WERI-Rb-1 (cell line): ENCODE measurements at places on chromosomes 5 and 9.

- no peak for DNase-seq
Measured at GRCh38 chr5:167993771-167994170, 297.7 kb upstream of the WWC1 start.

DNA sequence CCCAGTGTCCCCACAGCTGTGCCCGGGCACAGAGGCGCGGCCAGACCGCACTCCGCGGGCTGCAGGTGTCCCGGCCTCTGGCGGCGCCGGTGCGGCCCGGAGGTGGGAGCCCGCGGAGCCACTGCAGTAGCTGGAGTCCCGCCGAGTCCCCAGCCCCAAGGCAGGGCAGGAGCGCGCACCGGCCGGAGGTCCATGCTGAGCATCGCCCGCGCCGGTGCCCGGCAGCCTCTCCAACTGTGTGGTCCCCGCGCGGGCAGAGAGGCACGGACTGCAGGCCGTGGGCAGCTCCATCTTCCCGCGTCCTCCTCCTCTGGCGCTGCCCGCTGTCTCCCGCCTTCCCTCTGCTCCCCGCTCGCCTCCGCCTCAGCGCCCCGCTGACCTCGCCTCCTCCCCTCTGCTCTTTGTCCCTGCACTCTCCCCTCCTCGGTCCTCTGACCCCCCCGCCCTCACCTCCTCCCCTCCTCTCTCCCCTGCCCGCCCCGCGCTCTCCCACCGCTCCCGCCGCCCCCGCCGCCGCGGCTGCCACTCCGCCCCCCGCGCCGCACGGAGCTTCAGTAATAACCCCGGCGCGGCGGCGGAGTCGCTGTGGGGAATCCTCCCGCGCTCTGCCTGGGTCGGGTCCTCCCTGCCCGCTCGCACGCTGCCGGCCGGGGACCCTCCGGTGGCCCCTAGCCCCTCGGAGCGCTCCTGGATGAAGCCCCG is at the start of gene ADAMTS16:
Gene ADAMTS16, plus strand, starts transcription at position 554 of the 702 bp plus-strand sequence. Its CDS starts 138 bp downstream, at position 692.
- no peak for DNase-seq

DNA sequence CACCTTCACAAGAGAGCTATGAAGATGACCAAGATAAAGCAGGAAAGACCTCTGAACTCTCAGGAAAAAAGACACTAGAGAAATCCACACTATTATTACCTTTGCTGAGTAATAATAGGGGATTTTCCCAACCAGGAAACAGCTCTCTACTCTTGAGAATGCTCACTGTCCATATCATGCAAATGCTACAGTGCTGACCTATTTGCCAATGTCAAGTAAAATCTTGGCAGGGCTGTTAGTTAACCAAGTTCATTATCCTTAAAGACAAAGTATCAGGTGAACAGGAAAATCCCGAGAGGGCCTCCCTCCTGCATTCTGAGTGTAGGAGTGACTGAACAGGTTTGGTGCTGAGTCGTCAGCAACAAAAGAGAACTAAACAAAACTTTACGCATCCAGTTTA is 306.6 kb downstream of the ACTL7B start:
- DNase-seq: no peak

GRCh38 chr9:96382175-96382574 is 1.3 kb downstream of the SLC35D2 start:
- no peak for DNase-seq
